PC-3 (cell line): ENCODE measurements at places on chromosomes 7 and 10. TPM values are rescaled to one million over a fixed set of nuclear protein-coding genes. Genes with fewer than 3 reads are reported as not detected.

The MOSPD3 gene
- 9.4 and 19.4 TPM in 2 replicates for total RNA-seq

DNA sequence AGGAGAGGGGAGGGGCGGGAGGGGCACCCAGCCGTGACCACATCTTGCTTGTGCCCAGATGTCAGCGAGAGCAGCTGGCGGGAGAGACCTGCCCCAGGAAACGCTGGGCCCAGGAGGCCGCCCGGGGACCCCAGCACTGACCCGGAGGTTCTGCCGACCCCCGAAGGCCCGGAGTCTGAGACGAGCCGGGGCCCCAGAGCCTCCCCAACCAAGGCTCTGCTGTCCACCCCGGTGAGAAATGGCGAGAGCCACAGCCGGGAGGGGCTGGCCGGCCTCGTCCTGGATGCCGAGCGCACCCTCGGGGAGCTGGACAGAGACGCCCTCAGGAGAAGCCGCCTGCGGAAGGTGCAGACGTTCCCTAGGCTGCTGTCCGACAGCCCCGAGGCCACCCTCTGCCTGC, 25.9 kb downstream of the KNDC1 start:
- no peaks in the 10 kb centered on the region for H3K36me3 ChIP-seq
- no peaks in the 10 kb centered on the region for H3K4me1 ChIP-seq
- H3K27ac ChIP-seq, result no peak overlapping the region
- no peak overlapping the region for H3K4me3 ChIP-seq

The ANKMY2 gene
- total RNA-seq, result 7.7 and 8.5 TPM in 2 replicates

DNA sequence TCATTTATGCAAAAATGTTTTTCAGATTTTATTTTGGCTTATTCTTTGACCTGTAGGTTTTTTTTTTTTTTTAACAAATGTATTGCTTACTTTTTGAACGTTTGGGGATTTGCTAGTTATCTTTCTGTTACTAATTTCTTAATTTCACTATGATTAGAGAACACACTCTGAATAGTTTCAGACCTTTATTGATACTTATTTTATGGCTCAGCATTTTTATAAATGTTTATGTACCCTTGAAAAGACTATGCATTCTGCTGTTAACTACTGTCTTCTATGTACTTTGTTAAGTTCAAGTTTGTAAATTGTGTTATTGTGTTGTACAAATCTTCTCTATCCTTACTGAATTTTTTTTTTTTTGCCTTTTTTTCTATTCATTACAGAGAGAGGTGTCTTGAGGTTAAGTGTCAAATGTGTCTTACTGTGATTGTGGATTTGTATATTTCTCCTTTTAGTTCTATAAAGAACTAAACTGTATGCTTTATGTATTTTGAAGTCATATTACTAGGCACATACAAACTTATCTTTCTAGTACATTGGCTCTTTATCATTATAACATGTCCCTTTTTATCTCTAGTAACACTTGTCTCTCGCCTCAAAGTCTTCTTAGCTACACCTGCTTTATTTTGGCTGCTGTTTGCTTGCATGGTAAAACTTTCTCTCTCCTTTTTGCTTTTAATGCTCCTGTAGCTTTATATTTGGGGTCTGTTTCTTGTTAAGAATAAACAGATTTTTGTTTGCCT, 8.1 kb downstream of the MKLN1 start:
- no peak for DNase-seq
- no peaks in the 10 kb centered on the region for H3K27me3 ChIP-seq
- peaks cover 8% of the 10 kb centered on the region; the same call in 1 of the 2 replicates for H3K4me1 ChIP-seq
- H3K36me3 ChIP-seq, result peaks cover 27% of the 10 kb centered on the region
- no peak overlapping the region for H3K27ac ChIP-seq

The UFSP1 gene
- total RNA-seq, result 10.5 and 14.6 TPM in 2 replicates
